Activated naive CD8-positive, alpha-beta T cell treated with anti-CD3 and anti-CD28 coated beads for 36 hours (primary cell): ENCODE measurements at places on chromosomes 6 and 20. TPM values are rescaled to one million over a fixed set of nuclear protein-coding genes. Genes with fewer than 3 reads are reported as not detected.

DNA sequence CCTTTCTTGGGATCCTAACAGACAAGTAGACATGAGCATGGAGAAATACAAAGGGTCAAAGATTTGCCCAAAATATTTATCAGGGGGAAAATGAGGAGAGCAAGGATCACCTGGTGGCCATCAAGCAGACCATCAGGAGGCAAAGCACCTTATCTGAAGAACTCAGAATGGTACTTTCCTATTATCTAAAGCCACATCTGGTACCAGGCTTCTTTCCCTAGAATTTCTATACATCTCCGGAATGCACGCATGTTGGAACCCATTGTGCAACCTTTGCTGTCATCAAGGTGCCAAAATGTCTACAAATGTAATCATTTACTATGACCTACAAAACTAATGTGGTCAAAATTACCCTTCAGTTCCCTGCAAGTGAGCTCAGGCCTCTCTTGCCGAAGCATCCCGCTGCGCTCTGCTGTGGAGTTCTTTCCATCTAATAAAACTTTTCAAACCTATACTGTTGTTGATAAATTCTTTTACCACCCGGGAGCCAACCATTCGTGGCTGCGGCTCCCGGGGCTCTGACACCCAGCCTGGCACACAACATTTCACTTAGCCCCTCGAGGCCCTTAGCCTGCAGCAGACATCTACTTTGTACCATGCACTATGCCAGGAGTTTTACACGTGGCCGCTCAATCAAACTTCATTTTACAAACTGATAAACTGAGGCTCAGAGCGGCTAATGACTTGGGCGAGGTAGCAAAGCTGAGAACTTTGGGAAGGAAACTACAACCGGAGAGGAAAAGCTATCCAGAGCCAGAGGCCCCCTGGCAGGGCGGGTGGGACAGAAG is 3.8 kb upstream of the CPXM1 start:
- peaks cover 77% of the 10 kb centered on the region for H3K27me3 ChIP-seq
- no peak for DNase-seq
- H3K27ac ChIP-seq, result no peak overlapping the region
- no peak overlapping the region for H3K4me3 ChIP-seq
- H3K36me3 ChIP-seq, result no peaks in the 10 kb centered on the region

- no peak for DNase-seq
- no peaks in the 10 kb centered on the region for H3K27me3 ChIP-seq
These were observed 288.8 kb downstream of the CDC5L start for GRCh38 chr6:44676246-44676790.

GRCh38 chr6:116535109-116535508 is 10.4 kb downstream of the TRAPPC3L start:
- DNase-seq, result no peak
- H3K4me1 ChIP-seq, result no peaks in the 10 kb centered on the region
- no peaks in the 10 kb centered on the region for H3K36me3 ChIP-seq
- H3K27me3 ChIP-seq, result peaks cover 19% of the 10 kb centered on the region

- no peak for DNase-seq
- H3K4me1 ChIP-seq, result no peaks in the 10 kb centered on the region
- H3K27ac ChIP-seq, result no peak overlapping the region
- H3K27me3 ChIP-seq, result no peaks in the 10 kb centered on the region
These were observed 68.5 kb downstream of the BANF2 start for GRCh38 chr20:17768271-17768670.

GSTA3 gene
- total RNA-seq, result not detected

ZC3H12D gene
- total RNA-seq, result 27.9 TPM

- peak; percentile 93 for DNase-seq
- H3K36me3 ChIP-seq, result peaks cover 29% of the 10 kb centered on the region
- H3K27me3 ChIP-seq, result no peaks in the 10 kb centered on the region
- no peak within 1 kb of the TSS for H3K4me3 ChIP-seq
- no peak within 1 kb of the TSS for H3K27ac ChIP-seq
These were observed at the start of gene AHI1 for GRCh38 chr6:135497412-135498184. Gene AHI1, minus strand, starts transcription at chr6:135497740. Its CDS starts 5,503 bp downstream, at chr6:135492237.

TTPAL gene
- total RNA-seq, result 31.4 TPM

ELOVL2 gene
- not detected for total RNA-seq

NKX2-2 gene
- not detected for total RNA-seq

- H3K4me3 ChIP-seq, result no peak overlapping the region
- DNase-seq, result no peak
- H3K27ac ChIP-seq, result no peak overlapping the region
- H3K27me3 ChIP-seq, result peaks cover 3% of the 10 kb centered on the region
- no peaks in the 10 kb centered on the region for H3K36me3 ChIP-seq
These were observed 51.4 kb downstream of the ZDHHC14 start for GRCh38 chr6:157432231-157432891.

DNA sequence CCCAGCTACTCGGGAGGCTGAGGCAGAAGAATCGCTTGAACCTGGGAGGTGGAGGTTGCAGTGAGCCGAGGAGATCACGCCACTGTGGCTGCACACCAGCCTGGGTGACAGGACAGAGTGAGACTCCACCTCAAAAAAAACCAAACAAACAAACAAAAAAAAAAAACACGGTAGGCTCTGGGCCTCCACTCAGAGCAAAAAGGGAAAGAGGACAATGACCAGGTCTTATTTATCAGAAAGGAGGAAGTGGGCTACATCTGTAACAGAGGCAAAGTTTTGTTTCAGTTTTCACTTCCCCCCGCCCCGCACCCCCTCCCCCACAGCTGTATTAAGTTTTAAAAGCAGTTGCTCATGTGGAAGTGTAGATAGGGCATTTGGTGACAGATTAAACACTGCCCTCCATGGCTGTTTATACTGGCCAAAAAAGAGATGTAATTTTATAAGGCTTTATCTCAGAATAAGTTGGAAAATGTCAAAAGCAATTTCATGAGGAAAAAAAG is 114.6 kb downstream of the RCAN2 start:
- no peaks in the 10 kb centered on the region for H3K36me3 ChIP-seq
- peaks cover 11% of the 10 kb centered on the region for H3K27me3 ChIP-seq
- DNase-seq, result no peak
- peaks cover 5% of the 10 kb centered on the region for H3K4me1 ChIP-seq
- H3K4me3 ChIP-seq, result no peak overlapping the region
- no peak overlapping the region for H3K27ac ChIP-seq

GRCh38 chr20:63830841-63831588 is at the start of gene ZBTB46:
Gene ZBTB46, minus strand, starts transcription at chr20:63831264. Its CDS starts 40,507 bp downstream, at chr20:63790757.
- H3K27ac ChIP-seq, result no peak within 1 kb of the TSS
- peak; percentile 64 for DNase-seq
- peaks cover 13% of the 10 kb centered on the region for H3K4me1 ChIP-seq
- H3K4me3 ChIP-seq, result peak within 1 kb of the TSS; percentile 79
- H3K36me3 ChIP-seq, result peaks cover 1% of the 10 kb centered on the region
- peaks cover 60% of the 10 kb centered on the region for H3K27me3 ChIP-seq

SULF2 gene
- total RNA-seq, result 0.88 TPM

TAP2 gene
- 226 TPM for total RNA-seq

LAMA2 gene
- 2.0 TPM for total RNA-seq

STMND1 gene
- not detected for total RNA-seq

- H3K36me3 ChIP-seq, result peaks cover 42% of the 10 kb centered on the region
- no peaks in the 10 kb centered on the region for H3K27me3 ChIP-seq
- H3K4me3 ChIP-seq, result no peak overlapping the region
- DNase-seq, result no peak
- peaks cover 11% of the 10 kb centered on the region for H3K4me1 ChIP-seq
- no peak overlapping the region for H3K27ac ChIP-seq
These were observed 31.4 kb downstream of the CHD6 start for GRCh38 chr20:41586772-41587171.

DNA sequence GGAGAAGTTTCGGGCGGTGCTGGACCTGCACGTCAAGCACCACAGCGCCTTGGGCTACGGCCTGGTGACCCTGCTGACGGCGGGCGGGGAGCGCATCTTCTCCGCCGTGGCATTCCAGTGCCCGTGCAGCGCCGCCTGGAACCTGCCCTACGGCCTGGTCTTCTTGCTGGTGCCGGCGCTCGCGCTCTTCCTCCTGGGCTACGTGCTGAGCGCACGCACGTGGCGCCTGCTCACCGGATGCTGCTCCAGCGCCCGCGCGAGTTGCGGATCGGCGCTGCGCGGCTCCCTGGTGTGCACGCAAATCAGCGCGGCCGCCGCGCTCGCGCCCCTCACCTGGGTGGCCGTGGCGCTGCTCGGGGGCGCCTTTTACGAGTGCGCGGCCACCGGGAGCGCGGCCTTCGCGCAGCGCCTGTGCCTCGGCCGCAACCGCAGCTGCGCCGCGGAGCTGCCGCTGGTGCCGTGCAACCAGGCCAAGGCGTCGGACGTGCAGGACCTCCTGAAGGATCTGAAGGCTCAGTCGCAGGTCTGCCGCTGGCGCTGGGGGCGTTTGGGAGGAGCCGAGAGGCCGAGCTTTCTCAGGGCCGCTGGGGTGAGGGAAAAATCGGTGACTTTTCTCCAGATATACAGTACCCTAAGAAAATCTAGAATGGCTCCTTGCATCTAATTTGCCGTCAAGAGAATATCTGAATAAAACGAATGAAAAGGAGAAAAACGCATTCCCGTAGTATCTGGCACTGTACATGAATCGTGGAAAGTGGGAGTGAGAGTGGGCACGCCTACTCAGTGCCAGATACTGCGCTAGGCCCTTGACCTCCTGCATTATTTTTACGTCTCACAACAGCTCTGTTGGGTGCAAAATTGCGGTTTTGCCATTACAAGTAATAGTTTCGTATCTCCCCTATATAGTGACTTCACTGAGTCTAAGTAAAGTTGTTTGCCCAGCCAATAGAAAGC is 1.0 kb downstream of the CALHM6 start:
- peak overlapping the region; percentile 71 for H3K27ac ChIP-seq
- H3K4me3 ChIP-seq, result peak overlapping the region; percentile 62

- no peak for DNase-seq
- peaks cover 8% of the 10 kb centered on the region for H3K4me1 ChIP-seq
- no peaks in the 10 kb centered on the region for H3K27me3 ChIP-seq
- H3K27ac ChIP-seq, result no peak overlapping the region
- no peak overlapping the region for H3K4me3 ChIP-seq
These were observed 19.7 kb downstream of the ZBP1 start for GRCh38 chr20:57600320-57601210.

DNA sequence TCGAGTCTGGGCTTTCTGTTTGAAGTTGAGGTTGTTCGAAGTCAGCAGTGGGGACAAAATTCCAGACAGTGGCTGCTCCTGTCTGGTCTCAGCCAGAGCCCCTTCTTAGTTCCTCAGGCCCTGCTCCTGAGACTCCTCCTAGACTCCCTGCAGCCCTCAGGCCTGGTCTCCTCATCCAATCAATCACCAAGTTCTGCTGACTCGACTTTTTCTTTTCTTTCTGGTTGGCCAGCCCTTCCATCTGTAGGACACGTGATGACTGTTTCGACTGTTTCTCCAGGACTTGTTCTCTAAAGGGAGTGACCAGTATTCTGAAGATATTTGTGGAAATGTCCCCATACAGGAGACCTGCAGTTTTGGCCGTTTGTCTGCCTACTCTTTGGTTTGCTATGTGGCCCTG is 19.5 kb downstream of the PPP1R3G start:
- H3K4me3 ChIP-seq, result no peak overlapping the region
- no peaks in the 10 kb centered on the region for H3K27me3 ChIP-seq
- H3K4me1 ChIP-seq, result no peaks in the 10 kb centered on the region
- no peak for DNase-seq
- H3K27ac ChIP-seq, result no peak overlapping the region
